ENCODE measurements at places on chromosomes 2 and 18.

- no peak for DNase-seq
Observed at GRCh38 chr2:219939647-219940046, 312.2 kb downstream of the SLC4A3 start.

- DNase-seq = no peak
Observed at GRCh38 chr18:49059028-49059834, 108.5 kb upstream of the SMAD7 start.

GRCh38 chr18:36514778-36515177, 217.3 kb downstream of the FHOD3 start:
- DNase-seq = no peak

DNA sequence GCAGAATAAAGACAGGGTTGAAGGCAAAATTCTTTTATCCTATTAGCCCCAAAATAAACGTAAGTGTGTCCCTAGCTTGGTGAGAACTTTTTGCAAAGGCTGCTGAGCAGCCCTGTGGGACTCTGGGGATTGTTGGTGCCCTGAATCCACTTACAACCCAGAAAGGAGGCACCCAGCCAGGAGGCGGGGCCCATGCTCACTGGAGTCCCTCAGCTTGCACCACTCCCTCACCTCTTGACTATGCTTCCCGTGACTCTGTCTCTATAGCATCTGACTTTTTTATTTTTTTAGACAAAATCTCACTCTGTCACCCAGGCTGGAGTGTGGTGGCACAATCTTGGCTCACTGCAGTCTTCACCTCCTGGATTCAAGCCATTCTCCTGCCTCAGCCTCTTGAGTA, 15.8 kb upstream of the COL6A3 start:
- no peak for DNase-seq

GRCh38 chr18:6579486-6579885, 150.0 kb upstream of the ARHGAP28 start:
- no peak for DNase-seq

- no peak for DNase-seq
Observed at GRCh38 chr2:26316041-26316440, 29.9 kb upstream of the SELENOI start.

- DNase-seq = no peak
Observed at GRCh38 chr18:46953195-46953594, 35.8 kb downstream of the KATNAL2 start.

GRCh38 chr2:134448650-134449049, 194.8 kb downstream of the MGAT5 start:
- DNase-seq = no peak

- DNase-seq = no peak
Observed at GRCh38 chr2:118858485-118859156, 11.2 kb upstream of the EN1 start.

GRCh38 chr2:152126664-152127063, 27.8 kb upstream of the CACNB4 start:
- no peak for DNase-seq

- DNase-seq = no peak
Observed at GRCh38 chr2:68466361-68466777, 725 bp downstream of the FBXO48 start.

- DNase-seq = no peak
Observed at GRCh38 chr2:54103454-54104314, 11.7 kb upstream of the ACYP2 start.

- no peak for DNase-seq
Observed at GRCh38 chr2:8331068-8331467, 350.8 kb upstream of the ID2 start.

DNA sequence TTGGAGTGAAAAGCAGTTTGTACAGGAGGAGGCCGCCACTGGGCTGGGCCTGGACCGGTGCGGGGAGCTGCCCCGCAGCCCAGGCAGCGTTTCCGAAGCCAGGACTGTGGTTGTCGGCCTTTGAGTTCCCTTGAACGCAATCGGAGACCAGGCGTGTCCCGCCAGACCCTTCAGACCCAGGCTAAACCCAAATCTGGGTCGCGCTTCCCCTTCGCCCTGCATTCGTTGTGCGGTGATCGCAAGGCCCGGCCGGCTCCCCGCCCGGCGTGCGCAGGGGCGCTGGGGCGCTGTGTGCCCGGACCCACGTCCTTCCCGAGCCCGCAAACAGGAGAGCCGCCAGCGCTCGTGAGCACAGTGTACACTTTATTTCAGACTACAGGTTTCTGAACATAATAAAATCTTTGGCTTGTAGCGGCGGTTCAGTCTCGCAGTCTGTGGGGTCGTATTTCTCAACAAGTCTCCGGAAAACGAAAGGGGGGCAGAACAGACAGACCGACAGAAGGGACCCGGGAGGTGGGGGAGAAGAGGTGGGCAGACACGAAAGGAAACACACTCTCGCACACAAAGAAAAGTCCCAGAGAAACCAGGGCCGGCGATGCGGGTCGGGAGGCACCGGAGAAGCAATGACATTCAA, 5.5 kb downstream of the EN1 start:
- DNase-seq = no peak

GRCh38 chr2:143083636-143084035, 45.6 kb upstream of the ARHGAP15 start:
- no peak for DNase-seq

- DNase-seq = no peak
Observed at GRCh38 chr2:98445683-98446581, 1.3 kb downstream of the INPP4A start.

GRCh38 chr2:230774348-230774951, 61.8 kb downstream of the CAB39 start:
- DNase-seq = no peak

DNA sequence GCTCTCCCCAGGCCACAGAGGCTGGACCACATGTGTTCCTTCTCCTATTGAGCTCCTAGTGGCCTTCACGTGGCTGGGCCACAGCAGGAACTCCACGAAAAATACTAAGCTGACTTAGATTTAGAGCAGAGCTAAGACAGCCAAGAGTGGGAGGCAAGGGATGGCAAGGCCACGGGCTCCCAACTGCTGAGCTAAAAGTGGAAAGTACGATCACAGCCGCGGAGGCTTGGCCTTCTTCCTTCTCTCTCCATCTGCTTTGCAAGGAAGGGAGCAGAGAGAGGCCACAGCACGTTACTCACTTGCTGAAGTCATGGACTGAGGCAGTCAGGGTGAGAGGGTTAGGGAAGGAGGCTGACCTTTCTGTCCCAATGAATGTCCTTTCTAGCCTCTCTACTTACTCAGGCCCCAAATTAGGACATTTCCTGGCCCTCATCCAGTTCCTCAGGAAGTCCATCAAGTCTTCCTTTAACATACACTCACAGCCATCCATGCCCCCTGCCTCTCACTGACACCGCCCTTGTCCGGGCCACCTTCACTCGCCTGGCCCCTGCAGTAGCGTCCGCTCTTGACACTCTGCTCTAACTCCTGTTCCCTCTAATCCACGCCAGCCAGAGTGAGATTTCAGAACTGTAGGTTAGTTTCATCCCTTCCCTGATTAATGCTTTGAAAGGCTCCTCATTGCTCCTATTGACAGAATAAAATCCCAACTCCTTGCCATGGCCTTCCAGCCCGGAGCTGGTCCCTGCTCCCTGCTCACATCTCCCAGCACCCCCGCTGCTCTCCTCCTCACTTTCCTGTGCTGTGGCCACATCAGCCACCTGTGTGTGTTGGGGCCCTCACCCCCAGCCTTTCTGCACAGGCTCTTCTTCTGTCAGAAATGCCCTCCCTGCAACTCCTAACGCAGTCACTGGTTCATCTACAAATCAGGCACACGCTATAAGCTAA, 204.2 kb downstream of the CYP26B1 start:
- DNase-seq = no peak

DNA sequence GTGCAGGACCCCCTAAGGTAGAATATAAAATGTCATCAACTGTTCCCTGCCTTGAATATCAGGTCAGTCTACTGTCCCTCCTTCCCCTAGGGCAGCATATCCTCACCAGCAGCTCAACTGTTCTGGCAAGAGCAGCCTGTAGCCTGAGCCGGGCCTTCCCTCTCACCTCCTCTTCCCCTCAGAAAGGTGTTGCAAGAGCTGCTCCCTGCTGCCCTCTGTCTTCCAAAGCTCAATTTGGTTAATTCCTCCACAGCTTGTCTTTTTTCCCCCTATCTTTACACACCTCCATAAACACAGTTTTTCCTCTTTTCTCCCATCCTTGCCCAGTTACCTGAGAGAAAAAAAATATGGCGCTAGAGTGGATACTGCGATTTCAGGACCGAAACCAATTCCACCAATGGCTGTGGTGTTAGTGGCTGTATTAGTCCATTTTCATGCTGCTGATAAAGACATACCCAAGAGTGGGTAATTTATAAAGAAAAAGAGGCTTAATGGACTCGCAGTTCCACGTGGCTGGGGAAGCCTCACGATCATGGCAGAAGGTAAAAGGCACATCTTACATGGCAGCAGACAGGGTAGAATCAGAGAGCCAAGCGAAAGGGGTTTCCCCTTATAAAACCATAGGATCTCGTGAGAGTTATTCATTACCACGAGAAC, 184.7 kb downstream of the MREG start:
- no peak for DNase-seq

Measured in caudate nucleus (tissue), 63 donors.